ENCODE measurements at places on chromosomes 2 and 18.

- DNase-seq, result no peak
Measured at GRCh38 chr2:172374318-172375240, 52.8 kb upstream of the ITGA6 start.

DNA sequence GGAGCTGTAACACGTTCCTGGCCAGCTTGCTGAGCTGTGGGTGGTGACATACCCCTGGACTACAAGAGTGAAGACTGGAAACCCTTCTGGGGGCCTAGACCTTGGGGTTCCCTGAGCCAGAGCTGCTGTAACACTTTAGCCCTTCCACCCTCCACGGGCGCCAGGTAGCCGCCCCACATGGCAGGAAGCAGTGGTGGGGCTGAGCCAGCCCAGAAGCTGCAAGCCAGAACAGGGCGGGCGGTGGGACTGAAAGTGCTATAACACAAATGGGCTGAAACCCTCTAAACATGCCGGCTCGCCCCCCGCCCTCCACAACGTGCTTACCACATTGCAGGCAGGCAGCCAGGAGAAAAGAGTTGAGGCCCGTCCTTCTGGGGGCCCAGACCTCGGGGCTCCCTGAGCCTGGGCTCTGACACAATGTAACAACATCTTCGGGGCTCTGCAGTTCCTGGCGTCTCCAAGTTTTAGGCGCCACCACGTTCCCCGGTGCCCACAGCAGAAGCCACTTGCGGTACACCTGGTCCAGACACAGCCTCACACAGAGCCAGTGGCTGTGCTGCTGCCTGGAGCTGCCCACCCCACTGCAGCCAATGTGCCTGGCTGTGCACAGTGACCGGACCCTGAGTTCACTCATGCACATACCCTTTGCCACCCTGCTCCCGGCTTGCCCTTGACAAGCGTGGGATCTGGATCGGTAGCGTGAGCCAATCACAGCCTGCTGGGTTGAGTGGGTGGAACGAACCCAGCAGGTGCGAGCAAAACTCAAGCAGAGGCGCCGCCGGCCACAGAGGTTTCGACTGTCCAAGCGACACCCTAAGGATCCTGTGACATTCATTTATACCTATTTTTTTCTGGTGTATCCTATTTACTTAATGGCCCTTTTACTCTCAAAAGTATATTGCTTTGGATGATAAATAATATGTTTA lies 127.4 kb upstream of the FHL2 start:
- DNase-seq, result no peak

GRCh38 chr2:27441958-27442919 lies at the start of gene KRTCAP3:
TSS of gene KRTCAP3 (plus strand) at chr2:27442381. CDS start at chr2:27442413, 32 bp downstream.
- peak; percentile 42 for DNase-seq

DNA sequence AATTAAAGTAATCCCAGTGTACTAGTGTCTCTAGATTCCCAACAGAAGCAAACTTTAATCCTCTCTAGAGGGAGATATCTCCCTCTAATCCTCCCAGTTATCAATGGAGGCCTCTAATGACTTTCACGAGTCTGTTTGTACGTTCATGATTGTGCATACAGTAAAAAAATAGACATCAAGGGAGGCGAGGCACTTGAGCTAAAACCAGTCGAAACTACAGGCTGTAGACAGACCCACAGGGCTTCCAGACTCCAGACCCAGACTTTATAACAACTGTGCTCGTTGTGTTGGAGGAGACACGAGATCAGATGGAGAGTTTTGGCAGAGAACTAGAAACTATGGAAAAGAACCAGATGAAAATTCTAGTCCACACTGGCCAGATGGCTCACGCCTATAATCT lies 7.0 kb downstream of the DGKD start:
- DNase-seq, result no peak

- no peak for DNase-seq
Measured at GRCh38 chr2:42076357-42077225, 28.8 kb downstream of the PKDCC start.

DNA sequence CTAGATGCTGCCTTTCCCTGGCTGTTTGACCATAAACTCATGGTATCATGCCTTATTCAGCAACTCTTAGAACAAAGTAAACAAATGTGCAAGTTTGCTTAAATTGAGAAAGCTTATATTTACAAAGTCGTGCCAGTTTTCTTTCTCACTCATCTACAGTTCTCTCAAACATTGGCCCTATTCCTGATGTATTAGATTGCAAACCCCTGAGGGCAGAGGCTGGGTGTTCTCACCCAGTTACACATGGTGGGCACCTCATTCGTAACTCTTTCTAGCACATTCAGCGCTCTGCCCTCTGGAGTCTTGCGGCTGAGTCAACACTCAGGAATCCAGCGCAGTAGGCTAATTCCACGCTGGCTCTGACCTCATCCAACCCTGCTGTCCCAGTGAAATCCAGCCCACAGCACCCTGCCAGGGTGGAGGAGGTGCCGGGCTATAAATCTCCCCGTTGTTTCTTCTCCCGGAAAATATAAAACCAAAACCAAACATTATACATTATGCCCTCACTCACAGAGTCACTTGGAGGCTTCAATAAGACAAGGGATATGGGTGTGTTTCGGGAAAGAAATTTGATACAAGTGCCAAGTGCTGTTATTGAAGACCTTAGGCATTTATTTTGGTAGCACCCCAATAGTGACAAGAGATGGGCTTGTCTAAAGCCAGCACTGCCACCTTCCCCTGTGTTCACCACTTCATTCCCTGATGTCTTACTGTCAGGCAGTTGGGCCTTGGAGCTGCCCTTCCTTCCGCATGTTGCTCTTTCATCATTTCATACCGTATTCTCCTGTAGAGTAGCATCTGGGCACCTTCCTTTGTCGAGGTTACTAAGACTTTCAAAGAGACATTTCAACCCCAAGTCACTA lies 287.4 kb downstream of the PRKCE start:
- DNase-seq, result no peak

DNA sequence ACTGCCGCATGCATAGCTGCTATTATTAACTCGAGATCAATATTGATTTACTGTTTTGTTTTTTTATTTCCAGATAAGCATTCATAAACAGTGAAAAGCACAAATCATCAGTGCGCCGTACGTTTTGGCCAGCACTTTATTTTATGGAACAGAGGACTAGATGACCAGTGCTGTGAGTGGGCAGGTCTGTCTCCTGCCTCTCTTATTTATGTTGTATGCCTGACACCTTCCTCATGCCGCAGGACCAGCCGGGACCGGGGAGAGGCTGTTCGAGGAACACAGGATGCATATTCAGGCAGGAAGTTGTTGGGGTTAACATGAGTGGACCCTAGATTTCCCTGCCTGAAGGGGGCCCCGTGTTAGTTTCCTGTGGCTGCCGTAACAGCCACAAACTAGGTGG lies 72.6 kb downstream of the AGAP1 start:
- DNase-seq, result no peak

Measured in stimulated activated CD4-positive, alpha-beta T cell treated with anti-CD3 and anti-CD28 coated beads, Interleukin-2, amount 100 ng/mL, for 24 hours (primary cell).